ENCODE measurements at places on chromosomes 2 and 18.

- H3K4me3 ChIP-seq: no peak overlapping the region
- H3K36me3 ChIP-seq: no peaks in the 10 kb centered on the region
- no peaks in the 10 kb centered on the region for H3K27me3 ChIP-seq
- H3K27ac ChIP-seq: no peak overlapping the region
- no peak for DNase-seq
Observed at GRCh38 chr2:222964376-222965031, 87.5 kb upstream of the KCNE4 start.

- no peaks in the 10 kb centered on the region for H3K27me3 ChIP-seq
- H3K27ac ChIP-seq: no peak overlapping the region
- no peak for DNase-seq
- H3K4me1 ChIP-seq: peaks cover 4% of the 10 kb centered on the region
- H3K4me3 ChIP-seq: no peak overlapping the region
Observed at GRCh38 chr2:19542796-19543662, 184.6 kb upstream of the OSR1 start.

DNA sequence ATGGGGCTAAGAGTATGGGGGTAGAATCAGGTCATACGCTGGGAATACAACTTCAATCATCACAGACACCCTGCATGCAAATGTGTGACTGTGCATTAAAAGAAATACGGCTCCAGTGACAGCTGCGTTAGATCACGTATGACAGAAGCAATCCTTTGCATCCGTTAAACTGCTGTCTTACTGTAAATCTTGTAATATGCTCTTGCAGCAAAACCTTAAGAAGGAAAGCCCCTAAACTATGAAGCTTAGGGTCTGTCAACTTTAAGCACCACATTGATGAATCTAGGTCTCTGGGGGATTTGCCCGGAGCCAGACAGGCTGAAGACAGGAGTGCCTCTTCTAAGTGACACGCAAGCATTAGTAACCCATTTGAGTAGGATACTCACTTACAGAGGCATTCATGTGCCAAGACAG, 84.7 kb upstream of the EML6 start:
- H3K4me1 ChIP-seq: peaks cover 14% of the 10 kb centered on the region
- no peak overlapping the region for H3K4me3 ChIP-seq
- H3K27ac ChIP-seq: no peak overlapping the region
- peaks cover 19% of the 10 kb centered on the region for H3K36me3 ChIP-seq
- DNase-seq: peak; percentile 29

DNA sequence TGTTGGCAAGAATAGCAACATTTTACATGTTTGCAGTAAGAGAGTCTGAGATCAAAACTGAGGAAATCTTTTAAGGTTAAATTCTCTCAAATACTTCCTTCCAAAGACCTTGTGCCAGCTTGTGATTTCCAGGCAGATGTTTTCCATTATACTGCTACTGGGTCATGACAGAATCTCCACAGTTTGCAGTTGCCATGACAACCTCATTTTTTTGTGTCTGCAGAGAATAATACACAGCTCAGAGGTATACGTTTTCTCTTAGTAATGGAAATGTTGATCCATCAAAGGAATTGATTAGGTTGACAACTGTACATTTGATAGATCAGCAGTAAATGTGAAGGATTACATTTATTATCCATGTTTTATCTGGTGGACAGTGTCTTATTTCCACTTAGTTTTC, 29.1 kb upstream of the CSRNP3 start:
- no peaks in the 10 kb centered on the region for H3K4me1 ChIP-seq
- peak; percentile 4 for DNase-seq
- H3K4me3 ChIP-seq: no peak overlapping the region
- H3K27me3 ChIP-seq: no peaks in the 10 kb centered on the region
- no peak overlapping the region for H3K27ac ChIP-seq

DNA sequence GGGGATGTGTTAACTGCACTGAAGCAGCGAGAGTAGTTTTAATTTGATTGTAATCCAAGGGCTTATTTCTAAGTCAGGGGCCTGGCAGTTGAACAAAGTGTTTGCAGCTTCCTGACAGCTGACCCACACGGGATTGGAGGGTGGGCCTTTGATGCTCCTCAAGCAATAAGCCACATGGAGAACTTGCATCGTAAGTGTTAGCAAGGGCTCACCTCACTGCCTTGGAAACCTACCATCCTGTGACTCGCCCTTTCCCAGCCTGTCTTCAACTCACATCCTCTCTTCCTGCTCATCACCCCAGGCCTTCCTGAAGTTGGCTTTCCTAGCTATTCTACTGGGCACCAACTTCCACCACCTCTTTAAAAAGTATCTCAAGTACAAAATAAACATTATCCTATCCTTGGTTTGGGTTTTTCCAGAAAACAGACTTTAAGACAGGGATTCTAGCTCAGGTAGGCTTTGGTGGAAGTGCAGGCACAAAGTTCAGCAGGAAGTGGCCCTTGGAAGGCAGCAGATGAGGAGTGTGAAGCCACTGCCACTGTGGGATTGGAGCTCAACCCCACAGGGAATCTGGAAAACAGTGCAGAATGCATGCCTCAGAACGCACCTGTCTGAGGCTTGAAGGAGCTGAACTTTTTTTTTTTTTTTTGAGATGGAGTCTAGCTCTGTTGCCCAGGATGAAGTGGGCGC, 31.6 kb downstream of the B3GNT2 start:
- no peak overlapping the region for H3K27ac ChIP-seq
- H3K4me1 ChIP-seq: peaks cover 3% of the 10 kb centered on the region
- peak; percentile 6 for DNase-seq
- no peak overlapping the region for H3K4me3 ChIP-seq
- peaks cover 5% of the 10 kb centered on the region for H3K36me3 ChIP-seq

GRCh38 chr18:703213-703967, 9.0 kb downstream of the ENOSF1 start:
- peaks cover 10% of the 10 kb centered on the region for H3K4me1 ChIP-seq
- no peak overlapping the region for H3K4me3 ChIP-seq
- H3K27me3 ChIP-seq: no peaks in the 10 kb centered on the region
- peak; percentile 88 for DNase-seq

DNA sequence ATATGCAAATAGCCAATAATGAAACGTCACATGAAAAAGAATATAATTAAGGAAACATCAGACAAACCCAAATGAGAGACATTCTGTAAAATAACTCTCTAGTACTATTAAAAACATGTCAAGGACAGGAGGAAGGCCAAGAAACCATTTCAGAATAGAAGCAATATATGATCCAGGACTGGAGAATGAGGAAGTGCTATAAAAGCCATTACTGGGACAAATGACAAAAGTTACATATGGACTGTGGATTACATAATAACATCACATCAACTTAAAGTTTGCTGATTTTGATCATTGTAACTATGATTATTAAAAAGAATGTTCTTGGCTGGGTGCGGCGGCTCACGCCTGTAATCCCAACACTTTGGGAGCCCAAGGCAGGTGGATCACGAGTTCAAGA, 81.3 kb downstream of the CRACDL start:
- no peak overlapping the region for H3K4me3 ChIP-seq
- H3K27ac ChIP-seq: no peak overlapping the region
- H3K4me1 ChIP-seq: no peaks in the 10 kb centered on the region
- no peak for DNase-seq

DNA sequence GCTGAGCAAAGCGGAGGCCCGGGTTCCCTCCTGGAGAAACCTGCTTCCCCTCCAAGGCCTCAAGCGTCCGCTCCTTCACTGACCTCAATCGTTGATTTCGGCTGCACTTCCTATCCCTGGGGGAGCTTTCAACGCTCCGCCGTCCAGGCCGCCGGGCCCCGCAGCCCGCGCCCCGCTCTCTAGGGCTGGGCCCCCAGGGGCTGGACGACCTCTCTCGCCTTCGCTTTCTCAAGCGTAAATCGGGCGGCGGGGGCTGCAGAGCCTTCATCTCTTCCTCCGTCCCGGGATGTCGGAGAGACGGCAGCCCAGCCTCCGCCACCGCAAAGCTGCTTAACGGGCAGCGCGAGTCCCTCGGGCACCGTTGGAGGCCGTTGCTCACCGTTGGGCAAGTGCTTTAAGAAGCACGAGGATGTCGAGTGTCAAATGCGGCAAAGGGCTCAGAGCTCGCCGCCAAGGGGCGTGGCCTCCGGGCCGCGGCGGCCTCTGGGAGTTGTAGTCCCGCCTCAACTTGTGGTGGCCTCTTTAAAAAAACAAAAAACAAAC, 8.5 kb downstream of the HES6 start:
- peak overlapping the region; percentile 29 for H3K4me3 ChIP-seq
- peak; percentile 44 for DNase-seq
- peaks cover 37% of the 10 kb centered on the region for H3K27me3 ChIP-seq
- H3K4me1 ChIP-seq: peaks cover 3% of the 10 kb centered on the region

- H3K36me3 ChIP-seq: peaks cover 20% of the 10 kb centered on the region
- no peak overlapping the region for H3K4me3 ChIP-seq
- H3K27me3 ChIP-seq: no peaks in the 10 kb centered on the region
- peaks cover 24% of the 10 kb centered on the region for H3K4me1 ChIP-seq
- no peak for DNase-seq
Observed at GRCh38 chr2:109489296-109489695, 124.5 kb downstream of the SEPTIN10 start.

GRCh38 chr2:231306791-231307393, 88.6 kb upstream of the B3GNT7 start:
- no peaks in the 10 kb centered on the region for H3K27me3 ChIP-seq
- DNase-seq: no peak
- no peak overlapping the region for H3K4me3 ChIP-seq
- no peaks in the 10 kb centered on the region for H3K4me1 ChIP-seq
- H3K27ac ChIP-seq: no peak overlapping the region
- H3K36me3 ChIP-seq: peaks cover 15% of the 10 kb centered on the region

DNA sequence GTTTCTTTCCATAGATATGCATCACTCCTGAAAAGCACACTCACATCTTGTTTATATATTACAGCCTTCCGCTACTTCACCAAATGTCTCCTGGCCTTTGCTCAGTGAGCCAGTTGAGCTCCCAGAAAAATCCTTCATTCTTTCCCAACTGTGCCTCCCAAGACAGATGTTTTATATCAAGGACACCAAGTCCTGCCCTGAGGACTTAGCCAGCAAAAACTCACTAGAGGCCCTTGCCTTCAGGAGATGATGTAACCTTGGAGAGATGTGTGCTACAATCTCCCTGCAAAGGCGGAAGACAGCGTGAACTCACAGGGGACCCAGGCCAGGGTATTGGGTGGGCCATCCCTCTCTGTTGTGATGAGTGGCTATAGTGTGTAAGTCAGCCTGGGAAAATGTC, 86.1 kb upstream of the CTAGE1 start:
- H3K4me1 ChIP-seq: peaks cover 14% of the 10 kb centered on the region
- H3K36me3 ChIP-seq: no peaks in the 10 kb centered on the region
- no peak overlapping the region for H3K4me3 ChIP-seq
- H3K27ac ChIP-seq: peak overlapping the region; percentile 93
- no peaks in the 10 kb centered on the region for H3K27me3 ChIP-seq
- DNase-seq: peak; percentile 97

DNA sequence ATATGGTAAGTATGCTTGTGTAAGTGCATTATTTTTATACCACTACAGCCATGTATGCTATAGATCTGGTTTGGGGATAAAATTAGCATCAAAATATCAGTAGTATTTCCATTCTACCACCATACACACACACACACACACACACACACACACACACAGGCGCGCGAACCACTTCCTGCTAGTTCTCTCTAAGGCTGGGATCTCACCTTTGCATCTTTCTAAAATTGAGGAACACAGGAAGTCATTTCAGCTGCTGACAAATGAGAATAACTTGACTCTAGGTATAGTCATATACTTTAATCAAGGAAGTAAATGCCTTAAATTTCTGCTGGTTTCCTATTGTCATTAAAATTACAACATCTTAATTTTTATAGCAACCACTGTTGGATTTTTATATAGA, 72.5 kb downstream of the RBM43 start:
- H3K4me1 ChIP-seq: no peaks in the 10 kb centered on the region
- H3K27me3 ChIP-seq: no peaks in the 10 kb centered on the region
- DNase-seq: no peak
- no peak overlapping the region for H3K27ac ChIP-seq
- H3K4me3 ChIP-seq: no peak overlapping the region
- no peaks in the 10 kb centered on the region for H3K36me3 ChIP-seq

- peaks cover 26% of the 10 kb centered on the region for H3K27me3 ChIP-seq
- DNase-seq: no peak
- no peak overlapping the region for H3K27ac ChIP-seq
- no peak overlapping the region for H3K4me3 ChIP-seq
Observed at GRCh38 chr2:234330902-234331301, 166.0 kb downstream of the ARL4C start.

DNA sequence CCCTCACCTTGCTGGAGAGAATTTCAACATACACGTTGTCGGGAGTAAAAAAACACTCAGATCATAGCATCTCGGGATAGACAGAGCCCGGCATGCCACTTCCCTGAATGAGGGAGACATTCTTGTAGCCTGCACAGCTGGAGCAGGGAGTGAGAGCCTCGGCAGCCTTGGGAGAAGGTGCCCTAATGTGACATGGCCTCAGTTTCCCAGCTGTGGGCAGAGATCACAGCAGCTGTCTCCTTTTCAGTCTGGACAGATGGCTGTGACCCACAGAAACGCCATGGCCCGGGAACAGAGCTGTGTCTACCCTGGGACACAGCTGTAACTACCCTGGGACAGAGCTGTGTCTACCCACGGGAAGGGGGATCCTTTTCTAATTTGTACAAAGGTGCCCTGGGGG, 55.9 kb downstream of the HS1BP3 start:
- H3K27ac ChIP-seq: no peak overlapping the region
- H3K27me3 ChIP-seq: no peaks in the 10 kb centered on the region
- H3K4me3 ChIP-seq: no peak overlapping the region
- DNase-seq: no peak

- H3K4me1 ChIP-seq: peaks cover 3% of the 10 kb centered on the region
- H3K4me3 ChIP-seq: no peak overlapping the region
- peaks cover 5% of the 10 kb centered on the region for H3K27me3 ChIP-seq
Observed at GRCh38 chr18:24819141-24819890, 358.9 kb downstream of the HRH4 start.

- no peak for DNase-seq
- H3K27me3 ChIP-seq: no peaks in the 10 kb centered on the region
- H3K4me3 ChIP-seq: no peak overlapping the region
- H3K27ac ChIP-seq: no peak overlapping the region
Observed at GRCh38 chr2:144470816-144471215, 49.1 kb downstream of the ZEB2 start.

- peaks cover 30% of the 10 kb centered on the region for H3K4me1 ChIP-seq
- H3K36me3 ChIP-seq: no peaks in the 10 kb centered on the region
- H3K4me3 ChIP-seq: no peak overlapping the region
- peak; percentile 99 for DNase-seq
- peak overlapping the region; percentile 50 for H3K27ac ChIP-seq
Observed at GRCh38 chr2:43269074-43269572, 42.7 kb upstream of the ZFP36L2 start.

DNA sequence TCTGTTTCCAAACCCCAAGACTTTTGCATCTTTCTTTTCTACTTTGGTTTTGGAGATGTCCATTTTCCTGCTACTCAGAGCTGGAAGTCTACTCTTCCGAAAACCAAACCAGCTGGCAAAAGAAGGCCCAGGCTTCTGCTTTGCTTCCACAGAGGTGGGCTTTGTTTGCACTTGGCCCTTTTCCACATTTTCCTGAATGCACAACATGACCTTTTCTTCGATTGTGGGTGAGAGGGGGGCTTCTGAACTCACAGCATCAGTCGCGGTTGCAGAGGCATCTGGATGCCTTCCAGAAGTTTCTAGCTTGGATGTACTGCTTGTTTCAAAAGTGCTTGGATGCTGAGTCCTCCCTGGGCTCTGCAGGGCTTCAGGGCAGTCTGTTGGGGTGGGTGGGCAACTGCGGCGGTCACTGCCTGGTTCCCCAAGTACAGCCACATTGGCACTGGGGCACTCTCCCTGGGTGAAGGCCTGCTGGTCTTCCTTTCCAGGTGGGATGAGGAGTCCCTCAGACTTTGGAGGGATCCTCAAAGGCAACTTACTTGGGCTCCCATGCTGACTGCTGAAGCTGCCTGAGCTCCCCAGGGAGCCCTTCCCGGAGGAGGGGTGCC, 112.3 kb upstream of the LYPD1 start:
- H3K27ac ChIP-seq: no peak overlapping the region
- H3K4me3 ChIP-seq: no peak overlapping the region
- DNase-seq: no peak

- no peak for DNase-seq
- peak overlapping the region; percentile 84 for H3K27ac ChIP-seq
- H3K4me1 ChIP-seq: no peaks in the 10 kb centered on the region
- no peaks in the 10 kb centered on the region for H3K27me3 ChIP-seq
Observed at GRCh38 chr2:131093696-131094462, 619 bp upstream of the FAM168B start.
